ENCODE measurements at places on chromosomes 12 and 14.

GRCh38 chr14:68787092-68787992 lies 5.5 kb downstream of the ZFP36L1 start:
- DNase-seq, result no peak

DNA sequence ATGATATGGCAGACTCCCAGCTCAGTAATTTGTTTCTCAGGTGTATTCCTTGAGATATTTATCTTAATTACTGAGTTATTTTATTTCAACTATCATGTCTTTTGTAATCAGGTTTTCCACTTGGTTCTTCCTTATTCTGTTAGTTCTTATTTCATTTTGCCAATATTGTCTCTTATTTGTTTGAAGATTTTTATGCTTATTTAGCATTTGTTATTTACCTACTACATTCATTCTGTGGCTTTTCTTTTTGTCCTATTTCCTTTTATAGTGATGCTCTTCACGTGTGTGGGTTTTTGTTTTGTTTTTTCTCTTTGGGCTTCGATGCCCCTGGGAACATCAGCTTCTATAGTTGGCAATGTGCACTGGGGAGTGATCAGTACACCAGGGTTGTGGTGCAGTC lies 40.5 kb upstream of the CRADD start:
- DNase-seq, result no peak

- DNase-seq, result no peak
These were observed 36.9 kb upstream of the ATP23 start for GRCh38 chr12:57904426-57904825.

DNA sequence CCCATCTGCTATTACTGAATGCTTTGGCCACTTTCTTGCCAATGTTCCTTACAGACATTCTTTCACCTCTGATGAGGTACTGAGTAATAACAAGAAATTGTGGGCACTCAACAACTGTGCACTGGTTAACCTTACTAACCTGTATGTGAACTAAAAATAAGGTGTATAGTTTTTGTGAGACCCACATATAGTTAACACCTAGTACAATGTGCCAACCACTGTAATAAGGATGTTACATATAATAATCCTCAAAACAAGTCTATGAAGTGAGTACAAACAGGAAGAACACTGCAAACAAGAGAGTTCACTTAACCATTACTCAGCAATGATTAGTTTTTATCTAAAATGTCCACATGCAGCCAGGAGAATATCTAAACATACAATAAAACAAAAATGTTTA lies 4.5 kb downstream of the DDHD1 start:
- DNase-seq, result no peak

Data from left cardiac atrium (tissue), 4 donors.